Stimulated activated CD4-positive, alpha-beta T cell treated with anti-CD3 and anti-CD28 coated beads, Interleukin-15, amount 100 ng/mL, for 24 hours (primary cell): ENCODE measurements at places on chromosomes 11 and 22.

GRCh38 chr11:64924910-64925284, 408 bp downstream of the PPP2R5B start:
- DNase-seq = peak; percentile 29

DNA sequence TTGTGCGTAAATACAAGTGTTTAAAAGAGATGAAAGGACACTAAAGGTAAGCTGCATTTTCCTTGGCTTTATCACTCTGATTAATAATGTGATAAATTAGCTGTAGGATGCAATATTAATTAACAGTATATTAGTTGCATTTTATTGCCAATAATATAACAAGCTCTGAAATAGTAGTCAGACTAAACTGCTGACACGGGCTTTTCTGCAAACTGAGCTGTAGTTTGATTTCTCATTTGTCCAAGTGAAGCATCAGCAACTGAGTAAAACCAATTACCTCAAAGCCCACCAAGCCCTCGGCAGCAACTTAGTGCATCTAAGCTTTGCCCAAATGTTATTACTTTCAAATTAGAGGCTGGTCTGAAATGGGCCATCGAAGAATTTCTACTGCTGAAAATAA, 33.5 kb downstream of the ARL14EP start:
- no peak for DNase-seq

DNA sequence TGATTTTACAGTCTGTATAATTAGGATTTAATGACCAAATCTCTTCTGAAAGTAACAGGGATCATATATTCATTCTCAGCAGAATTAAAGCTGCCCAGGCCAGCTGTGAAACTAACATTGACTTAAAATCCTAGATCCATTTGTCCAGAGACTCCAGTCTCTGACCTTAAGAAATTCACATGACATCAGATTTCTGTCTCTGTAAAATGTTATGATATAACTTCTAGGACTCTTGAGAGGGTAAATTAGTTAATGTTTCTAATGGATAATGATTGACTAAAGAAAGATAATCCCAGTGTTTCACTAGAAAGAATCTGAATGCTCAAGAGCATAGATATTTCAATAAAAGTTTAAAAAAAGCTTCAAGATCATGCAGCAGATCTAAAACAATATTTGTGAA, 6.3 kb downstream of the NOX4 start:
- DNase-seq = no peak

- DNase-seq = no peak
These were observed 120.2 kb downstream of the METTL15 start for GRCh38 chr11:28228196-28228895.

GRCh38 chr11:111419641-111420327, 40.7 kb upstream of the POU2AF1 start:
- DNase-seq = no peak

DNA sequence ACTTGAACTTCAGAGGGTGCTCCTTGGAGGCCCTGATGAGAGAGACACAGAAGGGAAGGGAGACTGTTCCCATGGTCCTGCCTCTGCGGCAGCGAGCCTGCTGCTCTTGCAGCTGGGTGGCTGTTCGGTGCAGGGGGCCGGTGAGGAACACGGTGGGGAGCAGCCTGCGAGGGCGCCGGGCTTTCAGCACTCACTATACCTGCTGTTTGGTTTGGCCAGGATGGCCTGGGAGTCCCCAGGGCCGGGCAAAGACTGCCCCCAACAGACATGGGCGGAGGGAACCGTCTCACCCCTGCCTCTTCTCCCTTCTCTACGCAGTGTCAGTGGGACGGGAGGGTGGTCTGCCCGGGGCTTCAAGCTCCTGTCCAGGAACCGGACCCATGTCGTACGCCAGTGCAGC, 58.0 kb upstream of the PRODH start:
- no peak for DNase-seq

- DNase-seq = no peak
These were observed 15.0 kb downstream of the AASDHPPT start for GRCh38 chr11:106092446-106092845.

- DNase-seq = no peak
These were observed 125.3 kb downstream of the MPPED1 start for GRCh38 chr22:43537019-43537585.

- DNase-seq = no peak
These were observed 822 bp upstream of the COMT start for GRCh38 chr22:19940536-19941364.

DNA sequence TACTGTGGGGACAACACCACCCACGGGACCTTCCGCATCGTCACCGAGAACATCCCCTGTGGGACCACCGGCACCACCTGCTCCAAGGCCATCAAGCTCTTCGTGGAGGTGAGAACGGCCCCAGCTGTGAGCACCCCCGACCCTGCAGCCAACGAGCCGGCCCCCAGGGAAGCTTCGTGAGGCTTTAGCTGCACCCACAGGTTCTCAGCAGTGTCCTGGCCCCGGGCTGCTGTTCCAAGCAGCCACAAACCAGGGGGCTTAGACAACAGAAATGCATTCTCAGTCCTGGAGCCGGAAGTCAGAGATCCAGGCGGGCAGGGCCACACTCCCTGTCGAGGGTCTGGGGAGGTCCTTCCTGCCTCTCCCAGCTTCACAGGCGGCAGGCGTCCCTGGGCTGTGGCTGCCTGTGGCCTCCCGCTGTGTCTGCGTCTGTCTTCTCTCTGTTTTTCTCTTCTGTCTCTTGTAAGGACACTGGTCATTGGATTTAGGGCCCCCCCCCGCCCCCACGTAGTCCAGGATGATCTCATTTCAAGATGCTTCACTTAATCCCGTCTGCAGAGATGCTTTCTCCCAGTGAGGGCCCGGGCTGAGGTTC, 12.5 kb downstream of the MUC5B start:
- DNase-seq = no peak

GRCh38 chr11:73242251-73243092, 24.4 kb downstream of the P2RY2 start:
- DNase-seq = peak; percentile 82

- DNase-seq = peak; percentile 41
These were observed at the start of gene CARNS1 for GRCh38 chr11:67415501-67416304. CARNS1 (plus strand) TSS chr11:67415678; CDS start chr11:67416200, 522 bp downstream.

- DNase-seq = no peak
These were observed 425.6 kb downstream of the SHANK2 start for GRCh38 chr11:70826541-70827335.

DNA sequence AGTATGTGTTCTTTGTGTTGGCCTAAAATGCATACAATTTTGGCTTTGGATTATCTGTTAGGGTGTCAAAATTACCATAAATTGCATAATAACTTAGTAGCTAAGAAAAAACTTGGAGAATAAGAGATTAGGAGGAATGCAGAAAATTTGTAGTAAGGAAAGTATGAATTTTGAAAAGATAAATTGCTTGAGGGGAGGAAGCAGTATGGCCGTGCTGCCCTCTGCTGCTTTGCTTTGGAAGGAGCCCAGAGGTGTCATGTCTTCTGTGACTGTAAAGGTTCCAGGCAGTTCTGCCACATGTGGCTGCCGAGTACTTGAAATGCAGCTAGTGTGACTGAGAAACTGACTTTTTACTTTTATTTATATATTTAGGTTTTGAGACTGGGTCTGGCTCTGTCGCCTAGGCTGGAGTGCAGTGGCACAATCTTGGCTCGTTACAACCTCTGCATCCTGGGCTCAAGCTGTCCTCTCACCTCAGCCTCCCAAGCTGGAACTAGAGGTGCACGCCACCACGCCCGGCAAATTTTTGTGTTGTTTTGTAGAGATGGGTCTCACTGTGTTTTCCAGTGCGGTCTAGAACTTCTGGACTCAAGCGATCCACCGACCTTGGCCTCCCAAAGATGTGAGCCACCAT, 1.8 kb downstream of the ADSL start:
- peak; percentile 72 for DNase-seq

DNA sequence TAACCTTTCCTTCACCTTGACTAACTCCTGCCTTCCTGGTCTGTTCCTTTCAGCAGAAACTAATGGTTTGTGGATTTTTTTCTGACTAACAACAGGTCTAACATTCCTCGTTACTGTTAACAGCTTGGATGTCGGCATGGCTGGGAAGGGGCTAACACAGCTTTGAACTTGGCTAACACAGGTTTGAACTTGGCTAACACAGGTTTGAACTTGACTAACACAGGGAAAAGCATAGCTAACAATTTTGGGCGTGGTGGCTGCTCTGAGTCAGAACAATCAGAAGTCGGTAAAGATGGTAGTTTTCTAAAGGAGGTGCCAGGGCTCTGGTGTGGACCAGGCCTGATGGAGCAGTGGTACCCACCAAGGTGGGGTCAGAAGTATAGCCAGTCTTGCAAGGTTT, 16.1 kb downstream of the MIAT start:
- DNase-seq = peak; percentile 57

DNA sequence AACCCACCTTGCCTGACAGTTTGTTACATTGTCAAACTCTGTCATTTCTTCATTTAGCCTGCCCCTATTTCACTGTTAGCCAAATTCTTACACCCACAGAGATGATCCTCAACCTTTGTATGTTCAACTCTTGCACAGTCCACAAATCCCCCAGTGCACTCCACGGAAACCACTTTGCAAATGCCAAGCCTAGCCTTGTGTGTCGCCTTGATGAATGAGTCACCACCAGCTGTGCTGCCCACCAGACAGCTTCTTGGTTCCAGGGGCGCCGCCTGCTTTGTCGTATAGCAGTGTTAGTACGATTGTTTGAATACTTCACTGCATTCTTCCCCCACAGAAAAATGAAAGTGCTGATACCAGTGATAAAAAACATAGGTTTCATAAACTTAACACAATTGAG, 686.3 kb downstream of the NTM start:
- DNase-seq = no peak

- no peak for DNase-seq
These were observed 25.1 kb upstream of the CCDC134 start for GRCh38 chr22:41775338-41775737.

DNA sequence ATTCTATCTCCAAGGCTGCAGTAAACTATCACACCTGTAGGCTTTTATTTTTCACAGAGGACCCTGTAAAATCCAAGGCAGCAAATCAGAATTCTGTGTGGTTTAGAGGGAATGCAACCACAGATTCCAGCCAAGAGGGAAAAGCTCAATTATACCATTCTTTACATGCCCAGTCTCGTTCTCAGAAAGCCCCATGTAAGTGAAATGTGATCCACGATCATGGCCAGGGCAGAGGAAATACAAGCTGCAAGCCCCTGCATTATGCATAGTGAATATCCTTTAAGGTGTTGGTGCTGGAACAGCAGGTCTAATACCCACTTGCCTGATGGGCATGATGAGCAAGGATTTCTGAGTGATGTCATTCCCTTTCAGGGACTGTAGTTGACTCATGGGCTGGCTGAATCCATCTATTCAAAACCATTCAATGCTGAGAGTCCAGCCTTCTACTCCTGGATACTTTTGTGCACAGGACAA, 198.7 kb upstream of the MTMR2 start:
- no peak for DNase-seq

DNA sequence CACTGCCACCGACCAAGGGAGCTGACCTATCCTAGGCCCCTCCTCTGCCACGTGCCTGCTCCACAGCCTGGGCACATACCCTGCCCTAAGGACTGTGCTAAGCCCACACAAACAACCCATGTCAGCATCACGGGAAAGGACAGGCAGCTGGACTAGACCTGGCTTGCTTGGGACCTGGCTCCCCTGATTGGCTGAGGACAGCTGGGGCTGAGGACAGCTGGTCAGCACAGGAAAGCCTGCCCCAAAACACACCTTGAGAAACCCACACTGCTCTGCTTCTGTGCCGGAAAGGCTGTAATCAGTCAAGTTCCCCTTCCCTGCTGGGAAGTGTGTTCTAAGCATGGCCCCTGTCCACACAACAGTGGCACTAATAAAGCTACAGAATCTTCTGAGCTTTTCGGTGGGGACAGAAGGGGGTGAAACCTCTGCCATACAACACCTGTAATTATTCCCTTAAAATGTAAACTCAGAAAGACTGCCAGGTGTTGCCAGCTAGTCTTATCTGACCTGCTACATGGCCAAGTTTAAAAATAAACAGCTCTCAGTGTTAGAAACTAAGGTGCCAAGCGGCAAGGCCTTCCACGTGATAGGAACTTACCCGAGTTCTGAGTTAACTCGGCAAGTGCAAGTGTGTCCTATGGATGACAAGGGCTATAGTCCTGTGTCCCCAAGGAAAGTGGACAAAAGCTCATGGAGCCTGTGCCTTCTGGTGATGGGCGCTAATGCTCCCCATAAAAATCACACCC, 35.7 kb upstream of the ARFGAP3 start:
- no peak for DNase-seq

DNA sequence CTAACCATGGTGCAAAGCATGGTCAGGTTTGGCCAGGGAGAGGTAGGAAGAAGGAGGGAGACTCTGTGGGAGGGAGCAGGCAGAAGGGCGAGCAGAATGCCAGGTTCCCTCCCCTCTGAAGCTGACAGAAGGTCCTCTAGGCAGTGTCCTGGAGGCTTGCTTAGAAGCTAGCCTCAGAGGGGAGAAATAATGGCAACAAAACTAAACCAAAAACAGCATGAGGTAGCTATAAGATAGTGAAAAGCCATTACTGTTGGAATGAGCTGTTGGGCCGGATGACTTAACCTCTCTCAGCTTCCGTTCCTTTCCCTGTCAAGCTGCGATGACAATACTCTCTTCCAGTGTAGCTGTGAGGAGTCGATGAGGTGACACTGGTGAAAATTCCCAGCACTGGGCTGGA, 36.6 kb downstream of the RASSF10 start:
- no peak for DNase-seq

- DNase-seq = peak; percentile 87
These were observed 13.0 kb upstream of the CYB5R3 start for GRCh38 chr22:42661985-42662831.

GRCh38 chr11:86555401-86555800, 117.0 kb downstream of the ME3 start:
- DNase-seq = no peak

DNA sequence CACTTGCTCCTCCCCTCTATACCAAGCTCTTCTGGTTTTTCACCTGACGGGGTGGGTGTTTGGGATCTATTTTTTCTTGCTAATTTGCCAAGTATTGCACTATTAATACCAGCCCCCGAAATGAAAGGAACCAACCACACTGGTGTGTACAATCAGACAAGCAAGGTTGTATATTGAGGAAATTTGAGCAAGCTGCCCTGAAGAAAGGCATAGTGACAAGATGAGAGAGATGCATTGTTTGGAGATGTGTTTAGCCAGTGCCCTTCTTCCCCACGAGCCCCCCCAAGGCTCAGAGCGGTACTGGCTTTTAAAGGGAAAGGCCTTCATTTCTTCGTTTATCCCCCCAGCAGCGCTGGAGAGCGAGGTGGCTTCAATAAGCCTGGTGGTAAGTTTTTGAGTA, 15.2 kb upstream of the GAS2L1 start:
- no peak for DNase-seq
